RPMI7951 (cell line): ENCODE measurements at places on chromosomes 2 and 18. TPM values are rescaled to one million over a fixed set of nuclear protein-coding genes. Genes with fewer than 3 reads are reported as not detected.

The SCYGR8 gene
- total RNA-seq = not detected in 2 replicates

GRCh38 chr2:179596018-179596417 lies 265.4 kb downstream of the ZNF385B start:
- DNase-seq = peak; percentile 23

The RFX8 gene
- total RNA-seq = 9.3 and 10.8 TPM in 2 replicates

DNA sequence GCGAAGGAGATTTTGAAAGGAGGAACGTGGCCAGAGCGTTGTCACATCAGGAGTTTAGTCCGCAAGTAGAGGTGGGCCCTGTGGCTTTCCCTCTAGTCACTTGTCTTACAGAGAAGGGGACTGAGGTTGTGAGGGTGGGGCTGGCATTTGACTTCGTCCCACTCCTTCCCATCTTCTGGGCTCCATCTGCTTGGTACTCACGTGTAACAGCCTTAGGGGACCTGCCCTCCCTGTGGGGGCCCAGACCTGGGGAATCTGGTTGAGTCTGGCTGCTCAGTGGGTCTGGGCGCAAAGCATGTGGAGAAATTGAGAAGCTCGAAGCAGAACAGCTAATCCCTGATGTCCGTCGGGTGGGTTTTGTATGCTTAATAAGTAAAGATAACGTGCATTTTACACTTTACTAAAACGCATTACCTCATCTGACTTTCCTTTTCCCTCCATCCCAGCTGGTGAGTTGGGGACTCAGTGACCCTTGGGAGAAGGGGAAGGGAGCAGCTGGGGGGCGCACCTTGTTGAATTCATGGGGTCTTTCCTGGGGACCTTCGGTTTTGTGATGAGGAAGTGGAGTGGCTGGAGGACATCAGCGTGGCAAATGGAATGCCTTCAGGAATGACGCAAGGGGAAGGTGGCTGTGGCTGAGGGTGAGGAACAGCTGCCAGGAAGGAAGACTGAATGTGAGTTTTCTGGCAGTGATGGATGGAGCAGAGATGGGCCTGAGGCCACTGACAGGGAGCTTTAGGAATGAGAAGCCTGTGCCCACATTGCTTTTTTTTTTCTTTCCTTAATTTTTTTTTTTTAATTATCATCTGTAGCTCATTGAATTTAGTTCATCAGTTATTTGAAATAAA lies 44.8 kb downstream of the ASAP2 start:
- DNase-seq = peak; percentile 99

- no peak for DNase-seq
Observed at GRCh38 chr2:109268916-109269315, 139.9 kb downstream of the SH3RF3 start.

GRCh38 chr2:29504746-29505145 lies 389.5 kb downstream of the CLIP4 start:
- peak; percentile 34 for DNase-seq

DNA sequence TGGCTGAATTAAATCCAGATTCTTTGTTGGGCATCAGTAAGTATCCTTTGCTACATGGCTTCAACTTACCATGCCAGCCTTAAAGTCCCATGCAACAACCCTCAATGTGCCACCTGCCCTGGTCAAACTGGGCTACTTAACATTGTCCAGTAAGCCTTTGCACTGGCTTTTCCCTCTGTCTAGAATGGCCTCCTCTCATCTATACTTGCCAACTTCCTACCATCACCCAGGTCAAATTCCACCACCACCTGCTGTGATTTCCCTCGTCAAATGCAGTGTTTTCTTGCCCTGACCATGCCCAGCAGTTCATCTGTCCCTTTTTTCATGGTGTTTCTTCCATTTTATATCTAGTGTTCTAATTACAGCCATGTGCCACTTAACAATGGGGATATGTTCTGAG lies 5.7 kb downstream of the KLHL23 start:
- no peak for DNase-seq

The AMER3 gene
- total RNA-seq = not detected in 2 replicates
